Kidney tubule cell (primary cell): ENCODE measurements at places on chromosomes 3 and 15.

DNA sequence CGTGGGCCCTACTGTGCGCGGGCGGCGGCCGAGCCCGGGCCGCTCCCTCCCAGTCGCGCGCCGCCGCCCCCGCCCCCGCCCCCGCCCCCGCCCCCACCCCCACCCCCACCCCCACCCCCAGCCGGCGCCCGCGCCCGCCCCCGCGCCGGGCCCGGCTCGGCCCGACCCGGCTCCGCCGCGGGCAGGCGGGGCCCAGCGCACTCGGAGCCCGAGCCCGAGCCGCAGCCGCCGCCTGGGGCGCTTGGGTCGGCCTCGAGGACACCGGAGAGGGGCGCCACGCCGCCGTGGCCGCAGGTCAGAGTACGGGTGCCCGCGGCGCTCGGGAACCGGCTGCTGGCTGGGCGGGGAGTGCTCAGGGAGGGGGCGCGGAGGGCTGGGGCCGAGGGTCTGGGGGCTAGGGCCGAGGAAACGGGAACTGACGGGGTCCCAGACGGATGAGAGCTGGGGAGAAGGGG is 1.1 kb upstream of the PPARG start:
- DNase-seq: peak; percentile 49

- DNase-seq: peak; percentile 80
Observed at GRCh38 chr3:38992117-38992760, 59.5 kb downstream of the SCN11A start.

DNA sequence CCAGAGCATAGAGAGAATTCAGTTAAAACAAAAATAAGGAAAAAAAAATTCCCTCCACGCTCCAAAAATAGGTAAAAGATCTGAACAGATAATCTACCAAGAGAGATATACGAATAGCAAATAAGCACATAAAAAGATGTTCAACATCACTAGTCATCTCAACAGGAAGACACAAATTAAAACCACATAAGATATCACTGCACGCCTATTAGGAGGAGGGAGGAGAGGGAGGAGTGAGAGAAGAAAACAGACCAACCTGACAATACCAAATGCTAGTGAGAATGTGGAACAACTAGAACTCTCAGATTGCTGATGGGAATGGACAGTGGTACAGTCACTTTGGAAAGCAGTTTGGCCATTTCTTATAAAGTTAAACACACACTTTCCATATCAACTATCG is 212.5 kb downstream of the FMN1 start:
- DNase-seq: no peak

DNA sequence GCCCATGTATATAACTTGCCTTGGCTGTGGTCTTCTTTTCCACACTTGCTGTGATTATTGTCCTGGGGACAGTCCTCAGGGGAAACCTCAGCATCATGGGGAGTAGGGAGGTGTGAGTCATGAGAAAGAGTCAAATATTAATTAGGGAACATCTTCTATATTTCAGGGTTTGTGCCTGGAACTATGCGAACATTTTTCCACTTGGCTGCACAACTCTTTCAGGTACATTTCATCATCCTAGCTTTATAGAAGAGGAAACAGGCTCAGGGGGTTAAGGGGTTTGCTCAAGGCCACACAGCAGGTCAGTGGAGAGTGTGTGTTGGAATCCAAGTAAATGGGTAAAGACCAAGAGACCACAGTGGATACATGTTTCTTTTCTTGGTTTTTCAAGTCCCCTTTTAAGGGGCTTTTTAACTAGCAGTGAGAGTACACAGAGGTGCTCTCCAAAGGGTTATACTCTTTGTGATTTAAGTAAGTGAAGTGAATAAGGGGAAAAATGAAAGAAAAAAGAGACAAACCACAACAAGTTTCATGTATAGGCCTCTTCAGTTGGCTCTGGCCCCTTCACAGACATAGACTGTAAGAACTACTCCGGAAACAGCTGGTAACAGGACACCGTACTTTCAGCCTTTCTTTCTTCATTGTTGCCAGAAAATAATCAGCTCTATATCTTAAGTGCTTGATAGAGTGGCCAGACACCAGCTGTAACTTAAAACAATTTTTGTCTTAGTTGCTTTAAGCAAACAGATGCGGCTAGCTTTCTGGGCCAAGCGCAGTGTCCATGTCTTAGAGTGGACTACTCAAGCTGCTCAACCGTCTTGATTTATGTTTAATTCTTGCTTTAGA is 64.6 kb downstream of the EEFSEC start:
- DNase-seq: peak; percentile 78

DNA sequence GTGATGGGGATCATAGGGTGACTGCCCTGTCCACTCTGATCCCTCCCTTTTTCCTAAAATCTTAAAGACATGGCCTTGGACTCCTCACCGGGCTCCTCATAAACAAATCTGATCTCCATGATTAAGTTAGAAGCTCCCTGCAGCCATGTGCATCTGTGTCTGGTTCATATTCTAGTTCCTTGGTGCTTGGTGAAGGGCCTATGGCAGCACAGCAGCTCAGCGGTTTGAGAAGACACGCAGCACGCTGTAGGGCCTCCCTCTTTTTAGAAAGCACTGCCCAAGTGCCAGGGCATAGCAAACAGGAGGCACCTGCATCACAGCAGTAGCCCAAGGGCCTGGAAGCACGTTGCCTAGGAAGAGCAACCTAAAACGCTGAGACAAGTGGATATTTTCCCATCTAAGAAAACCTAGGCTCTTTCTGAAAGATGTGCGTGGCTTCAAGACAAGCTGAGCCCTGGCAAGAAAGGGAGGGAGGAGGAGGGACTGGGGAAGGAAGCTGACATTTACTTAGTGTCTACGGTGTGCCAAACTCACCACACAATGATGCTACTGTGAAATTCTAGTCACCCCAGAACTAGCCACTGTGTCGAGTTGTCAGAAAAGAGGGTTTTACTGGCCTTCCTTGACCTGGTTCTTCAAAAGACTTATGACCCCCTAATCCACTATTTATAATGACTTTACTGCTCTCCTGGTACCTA is 14.9 kb upstream of the ULK3 start:
- DNase-seq: no peak

DNA sequence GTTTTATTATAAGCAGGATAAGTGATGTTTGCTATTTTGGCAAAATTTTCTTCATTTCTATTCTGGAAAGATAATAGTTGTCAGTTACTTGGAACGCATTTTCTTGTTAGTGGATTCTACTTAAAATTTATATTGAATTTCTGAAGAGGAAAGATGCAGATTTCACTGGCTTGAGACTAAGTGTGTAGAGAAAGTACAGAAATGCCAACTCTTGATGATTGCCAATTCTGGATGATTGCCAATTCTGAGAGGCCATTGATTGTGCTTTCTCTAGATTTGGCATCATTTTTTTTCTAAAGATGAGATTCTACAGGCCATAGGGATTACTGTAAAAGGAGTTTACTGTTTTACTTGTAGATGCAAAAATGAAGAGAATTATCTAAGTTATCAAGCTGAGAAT is 58.9 kb upstream of the CNTN3 start:
- DNase-seq: no peak

GRCh38 chr3:24235121-24235520 is 259.5 kb downstream of the THRB start:
- DNase-seq: peak; percentile 94

DNA sequence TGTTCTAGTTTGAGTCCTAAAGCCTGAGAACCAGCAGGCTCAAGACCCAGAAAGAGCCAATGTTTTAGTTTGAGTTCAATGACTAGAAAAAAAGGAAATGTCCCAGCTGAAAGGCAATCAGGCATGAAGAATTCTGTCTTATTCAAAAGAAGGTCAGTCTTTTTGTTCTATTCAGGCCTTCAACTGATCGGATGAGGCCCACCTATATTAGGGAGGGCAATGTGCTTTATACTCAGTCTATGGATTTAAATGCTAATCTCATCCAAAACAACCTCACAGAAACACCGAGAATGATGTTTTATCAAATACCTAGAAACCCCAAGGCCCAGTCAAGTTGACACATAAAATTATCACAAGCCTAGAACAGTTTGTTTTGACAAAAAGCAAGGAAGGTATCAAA is 4.0 kb downstream of the MNS1 start:
- DNase-seq: no peak

GRCh38 chr15:20280933-20281463 is 260.6 kb downstream of the GOLGA6L6 start:
- no peak for DNase-seq

DNA sequence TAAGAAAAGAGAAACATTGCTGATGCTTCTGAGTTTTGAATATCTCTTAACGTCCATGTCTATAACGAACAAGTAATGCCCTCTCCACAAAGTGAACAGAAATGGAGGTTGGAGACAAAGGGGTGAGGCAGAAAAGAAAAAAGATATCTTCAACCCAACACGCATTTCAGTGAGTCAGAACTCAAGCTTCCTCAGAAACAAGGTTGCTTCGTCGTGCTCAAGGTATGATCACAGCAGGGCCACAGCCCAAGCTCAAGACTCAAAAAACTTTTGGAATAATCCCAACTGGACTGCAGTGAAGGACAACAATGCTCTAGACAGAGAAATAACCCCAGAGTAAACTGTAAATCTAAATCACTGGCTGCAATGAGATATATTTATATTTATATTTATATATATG is 18.9 kb downstream of the WNT5A start:
- no peak for DNase-seq

DNA sequence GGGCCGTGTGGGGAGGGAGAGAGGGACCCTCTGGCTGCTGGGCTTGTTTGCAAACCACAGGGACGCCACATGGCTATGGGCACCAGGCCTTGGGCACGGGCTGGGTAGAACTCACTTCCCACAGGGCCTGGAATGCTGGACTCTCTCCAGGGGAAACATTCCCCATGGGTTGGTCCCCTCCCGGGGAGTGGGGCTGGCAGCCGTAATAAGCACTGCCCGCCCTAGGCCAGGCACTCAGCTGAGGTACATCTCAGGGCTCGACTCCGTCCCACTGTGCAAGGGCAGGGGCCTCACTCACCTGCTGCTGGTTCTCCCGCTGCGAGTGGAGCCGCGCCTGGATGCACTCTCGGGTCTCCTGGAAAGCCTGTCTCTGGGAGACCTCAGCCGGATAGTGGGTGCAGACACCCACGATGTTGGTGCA is 96.7 kb downstream of the ADCY5 start:
- peak; percentile 36 for DNase-seq

DNA sequence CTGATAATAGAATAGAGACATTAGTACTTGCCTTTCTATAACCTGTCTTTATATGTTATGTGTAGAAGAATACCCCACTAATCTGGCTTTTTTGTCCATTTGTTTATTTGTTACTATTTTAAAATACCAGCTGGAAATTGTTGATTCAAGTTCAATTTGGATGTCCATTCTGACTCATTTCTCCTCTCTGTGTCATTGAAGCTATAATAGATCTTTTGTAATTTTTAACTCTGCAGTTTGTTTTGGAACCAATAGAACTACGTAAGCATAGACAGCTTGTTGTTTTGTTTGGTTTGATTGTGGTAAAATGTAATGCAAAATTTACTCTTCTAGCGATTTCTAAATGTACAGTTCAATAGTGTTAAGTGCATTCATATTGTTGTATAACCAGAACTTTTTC is 390.4 kb downstream of the ZIC1 start:
- DNase-seq: no peak

- DNase-seq: peak; percentile 28
Observed at GRCh38 chr15:75775296-75776064, 62.8 kb upstream of the CSPG4 start.

DNA sequence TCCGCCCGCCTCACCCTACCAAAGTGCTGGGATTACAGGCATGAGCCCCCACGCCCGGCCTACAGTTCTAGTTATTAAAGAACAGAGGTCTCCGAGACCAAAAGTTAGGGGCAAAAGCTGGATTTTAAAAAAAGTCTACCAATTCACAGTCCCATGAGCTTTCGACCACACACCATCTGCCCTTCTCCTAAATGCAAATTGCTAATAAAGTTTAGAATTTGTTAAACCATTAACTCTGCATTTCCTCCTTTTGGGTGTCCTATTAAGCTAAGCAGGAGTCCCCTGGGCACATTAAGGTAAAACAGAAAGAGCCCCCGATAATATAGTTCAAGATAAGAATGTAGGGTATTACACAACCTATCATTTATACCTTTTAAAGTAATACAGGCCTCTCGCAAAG is 322.7 kb downstream of the FOXP1 start:
- no peak for DNase-seq

DNA sequence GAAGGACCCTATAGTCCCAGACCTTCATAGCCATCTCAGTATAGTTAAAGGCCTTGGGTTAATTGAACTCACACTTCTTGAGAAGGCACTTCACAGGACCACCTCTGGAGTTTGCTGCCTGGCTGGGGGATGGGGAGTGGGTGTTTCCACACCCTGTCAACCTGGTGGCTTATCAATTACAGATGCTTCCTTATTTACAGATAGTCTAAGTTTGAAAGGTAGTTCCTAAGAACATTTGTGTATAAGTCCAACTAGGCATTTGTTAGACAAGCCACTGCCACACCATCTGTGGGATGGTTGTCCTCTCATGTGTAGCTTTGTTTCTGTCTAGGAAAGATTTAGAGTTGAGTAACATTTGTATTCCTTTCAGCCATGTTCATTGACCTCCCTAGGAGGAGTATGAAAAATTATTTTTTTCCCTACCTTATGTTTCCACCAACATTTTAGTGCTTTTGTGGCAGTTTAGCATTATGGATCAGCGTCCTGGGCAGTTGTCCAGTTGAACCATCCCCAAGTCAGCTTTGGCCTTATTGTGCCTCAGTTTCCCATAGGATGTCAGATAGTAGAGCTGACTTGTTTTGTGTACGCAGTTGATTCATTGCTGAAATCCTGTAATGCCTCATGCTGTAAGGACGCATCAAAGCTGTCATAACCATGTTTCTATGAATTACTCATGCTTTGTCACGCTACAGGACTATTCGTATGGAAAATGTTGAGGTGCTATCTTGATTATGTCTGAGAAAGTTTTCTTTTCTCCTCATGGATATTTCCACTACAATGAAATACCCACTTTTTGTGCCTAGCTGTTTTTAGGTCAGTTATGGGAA is 21.2 kb upstream of the SIAH2 start:
- DNase-seq: no peak

DNA sequence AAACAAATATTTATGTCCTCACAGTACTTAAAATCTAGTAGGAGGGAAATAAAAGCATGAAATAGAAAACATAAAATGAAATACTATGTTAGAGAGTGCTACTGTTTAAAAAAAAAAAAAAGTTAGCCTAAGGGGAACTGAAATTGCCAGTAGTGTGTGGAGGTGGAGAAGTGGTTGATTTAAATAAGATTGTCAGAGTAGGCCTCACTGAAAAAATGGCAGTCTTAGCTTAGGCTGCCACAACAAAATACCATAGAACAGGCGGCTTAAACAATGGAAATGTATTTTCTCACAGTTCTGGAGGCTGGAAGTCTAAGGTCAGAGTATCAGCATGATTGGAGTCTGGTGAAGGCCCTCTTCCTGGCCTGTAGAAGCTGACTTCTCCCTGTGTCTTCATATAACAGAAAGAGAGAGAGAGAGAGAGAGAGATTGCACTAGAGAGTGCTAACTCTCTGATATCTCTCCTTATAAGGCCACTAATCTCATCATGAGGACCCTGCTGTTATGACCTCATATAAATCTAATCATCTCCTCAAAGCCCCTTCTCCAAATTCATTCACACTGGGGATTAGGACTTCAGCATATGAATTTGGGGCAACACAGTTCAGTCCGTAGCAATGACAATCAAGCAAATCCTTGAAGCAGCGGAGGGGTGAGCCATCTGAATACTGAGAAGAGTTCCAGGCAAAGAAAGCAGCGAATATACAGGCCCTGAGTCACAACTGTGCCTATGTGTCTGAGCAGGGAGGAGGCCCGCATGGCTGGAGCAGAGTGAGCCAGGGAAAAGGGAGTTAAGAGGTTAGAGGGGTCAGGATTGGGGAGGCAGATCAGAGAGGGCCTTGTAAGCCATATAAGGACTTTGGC is 23.6 kb upstream of the LRRC34 start:
- DNase-seq: peak; percentile 26
